ENCODE measurements at places on chromosomes 12 and 14.

DNA sequence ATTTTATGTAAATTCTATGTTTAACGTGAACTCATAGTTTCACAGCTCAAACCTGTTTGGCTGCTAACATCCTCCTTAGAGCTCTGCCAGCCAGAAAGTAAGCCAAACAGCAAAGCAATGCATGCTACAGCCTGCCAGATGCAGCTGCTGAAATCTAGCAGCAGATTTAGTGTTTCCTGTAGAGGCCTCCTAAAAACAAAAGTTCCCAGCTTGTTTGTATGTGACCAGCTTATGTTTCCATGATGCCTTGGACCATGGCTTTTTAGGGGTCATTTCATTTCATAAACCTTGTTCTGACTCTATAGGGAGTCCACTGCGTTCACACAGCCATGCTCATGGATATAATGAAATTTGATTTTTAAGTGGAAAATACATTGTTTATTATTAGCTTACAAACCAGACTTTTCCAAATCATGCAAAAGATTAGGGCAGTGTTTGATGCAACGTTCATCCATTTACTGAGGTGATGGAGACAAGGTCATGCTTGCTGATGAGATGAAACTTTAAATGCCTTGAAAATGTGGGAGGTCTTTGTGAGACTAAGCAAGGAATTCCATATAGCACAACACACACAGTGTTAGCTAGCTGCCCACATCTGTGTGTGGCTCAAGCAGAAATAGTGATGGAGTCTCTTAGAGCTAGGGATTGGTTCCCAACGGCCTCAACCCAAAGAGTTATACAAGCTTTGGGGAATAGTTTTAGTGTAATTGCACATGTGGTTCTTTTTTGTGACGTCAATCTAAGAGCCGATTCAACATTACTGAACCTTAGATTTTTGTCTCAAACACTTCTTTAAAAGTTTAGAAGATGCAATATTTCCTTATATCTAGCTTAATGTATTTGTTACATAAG, 157.5 kb upstream of the LRIG3 start:
- DNase-seq = no peak

DNA sequence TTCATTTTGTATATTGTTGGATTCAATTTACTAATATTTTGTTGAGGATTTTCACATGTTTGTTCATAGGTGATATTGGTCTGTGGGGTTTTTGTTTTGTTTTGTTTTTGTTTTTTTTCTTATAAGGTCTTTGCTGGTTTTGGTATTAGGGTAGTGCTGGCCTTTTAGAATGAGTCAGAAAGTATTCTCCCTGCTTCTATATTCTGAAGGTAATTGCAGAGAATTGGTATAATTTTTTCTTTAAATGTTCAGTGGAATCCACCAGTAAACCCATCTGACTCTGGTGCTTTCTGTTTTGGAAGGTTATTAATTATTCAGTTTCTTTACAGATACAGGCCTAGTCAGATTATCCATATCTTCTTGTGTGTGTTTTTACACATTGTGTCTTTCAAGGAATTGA, 8.9 kb downstream of the TOGARAM1 start:
- DNase-seq = no peak

- no peak for DNase-seq
These were observed 141.1 kb downstream of the PAWR start for GRCh38 chr12:79549531-79550271.

DNA sequence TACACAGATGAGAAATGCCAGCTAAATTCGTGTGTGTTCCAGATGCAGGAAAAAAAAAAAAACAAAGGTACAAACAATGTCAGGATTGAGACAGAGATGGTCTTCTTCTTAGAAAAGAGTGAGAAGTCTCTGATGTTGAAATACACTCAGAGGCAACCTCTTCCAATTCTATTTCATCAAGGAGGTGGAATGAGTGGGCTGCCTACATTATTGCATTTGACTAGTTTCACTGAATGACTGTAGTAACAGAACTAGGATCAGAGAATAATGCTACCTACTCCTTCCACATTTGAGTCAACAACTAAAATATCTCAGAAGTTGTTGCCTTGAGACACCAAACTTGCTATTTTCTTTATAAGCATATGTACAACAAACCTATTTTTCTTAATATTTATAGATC, 1332.2 kb upstream of the FLRT2 start:
- DNase-seq = no peak

DNA sequence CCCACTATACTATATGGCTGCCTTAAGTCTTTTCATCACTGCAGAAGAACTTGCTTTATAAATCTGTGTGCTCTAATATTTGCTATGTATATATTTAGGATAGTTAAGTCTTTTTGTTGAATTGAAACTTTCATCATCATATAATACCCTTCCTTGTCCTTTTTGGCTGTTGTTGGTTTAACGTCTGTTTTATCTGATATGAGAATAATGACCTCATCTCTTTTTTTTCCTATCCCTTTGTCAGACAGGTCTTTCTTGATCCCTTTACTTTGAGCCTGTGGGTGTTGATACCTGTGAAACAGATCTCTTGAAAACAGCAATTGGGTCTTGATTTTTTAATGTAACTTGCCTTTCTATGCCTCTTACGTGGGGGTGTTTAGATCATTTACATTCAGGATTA, 316.3 kb downstream of the TMTC2 start:
- DNase-seq = no peak

DNA sequence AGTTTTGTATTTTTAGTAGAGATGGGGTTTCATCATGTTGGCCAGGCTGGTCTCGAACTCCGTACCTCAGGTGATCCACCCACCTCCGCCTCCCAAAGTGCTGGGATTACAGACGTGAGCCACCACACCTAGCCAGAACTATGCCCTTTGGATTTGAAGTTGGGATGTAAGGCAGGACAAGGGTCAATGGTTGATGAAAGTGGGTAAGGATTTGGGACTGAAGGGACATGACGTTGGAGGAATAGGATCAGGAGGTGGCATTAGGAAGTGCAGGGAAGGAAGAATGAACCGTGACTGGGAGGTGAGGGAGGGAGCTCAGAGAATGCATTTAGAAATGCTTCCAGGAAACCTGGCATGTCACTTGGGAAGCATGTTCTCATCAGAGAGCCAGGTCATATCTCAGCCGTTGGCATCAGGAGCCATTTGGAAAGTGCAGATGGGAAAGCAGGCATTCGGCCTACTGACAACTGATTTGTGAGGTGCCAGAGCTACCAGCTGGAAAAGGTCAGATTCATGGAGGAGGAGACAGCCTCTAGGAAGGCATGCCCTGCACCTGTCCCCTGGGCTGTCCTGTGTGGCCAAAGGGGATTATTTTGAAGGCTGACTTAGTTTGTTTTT, 2.2 kb downstream of the CRADD start:
- DNase-seq = no peak

DNA sequence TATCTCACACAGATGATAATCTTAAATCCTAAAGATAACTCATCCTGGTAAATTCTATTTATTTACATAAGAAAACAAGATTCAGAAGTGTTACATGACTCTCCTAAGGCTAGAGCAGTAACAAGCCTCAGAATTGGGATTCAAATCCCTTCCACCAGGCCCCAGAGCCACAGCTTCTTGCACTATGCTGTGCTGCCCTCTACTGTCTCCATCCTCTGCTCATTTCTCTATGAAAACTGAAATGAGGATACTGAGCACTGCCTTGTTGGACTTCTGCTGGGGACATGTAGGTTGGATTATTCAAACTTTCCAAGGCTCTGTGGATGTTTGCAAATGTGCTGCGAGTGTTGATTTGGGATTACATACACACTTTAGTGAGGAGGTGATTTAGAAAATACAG, 23.5 kb upstream of the C12orf50 start:
- DNase-seq = no peak

- DNase-seq = no peak
These were observed 6.8 kb upstream of the DYNC1H1 start for GRCh38 chr14:101957406-101958234.

GRCh38 chr14:92414690-92415445, 91.9 kb downstream of the SLC24A4 start:
- no peak for DNase-seq

DNA sequence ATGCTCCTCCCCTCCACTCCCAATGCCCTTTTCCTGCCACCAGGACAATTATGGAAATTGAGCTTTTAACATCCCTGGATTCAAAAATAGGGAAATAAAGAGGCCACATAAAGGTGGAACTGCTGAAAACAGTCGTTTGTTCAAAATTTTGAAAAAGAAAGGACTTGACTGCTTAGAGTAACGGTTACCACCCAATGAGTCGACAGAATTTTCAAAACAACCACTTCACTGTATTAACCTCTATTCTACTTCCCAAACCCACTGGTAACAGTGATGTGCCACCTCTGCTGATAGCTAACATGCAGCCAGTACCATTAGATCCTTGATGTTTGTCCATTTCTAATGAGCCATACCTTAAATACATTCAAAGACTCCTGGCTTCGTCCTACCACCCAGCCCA, 4.9 kb downstream of the ST8SIA1 start:
- no peak for DNase-seq

- no peak for DNase-seq
These were observed 48.8 kb downstream of the SLC38A1 start for GRCh38 chr12:46219877-46220655.

DNA sequence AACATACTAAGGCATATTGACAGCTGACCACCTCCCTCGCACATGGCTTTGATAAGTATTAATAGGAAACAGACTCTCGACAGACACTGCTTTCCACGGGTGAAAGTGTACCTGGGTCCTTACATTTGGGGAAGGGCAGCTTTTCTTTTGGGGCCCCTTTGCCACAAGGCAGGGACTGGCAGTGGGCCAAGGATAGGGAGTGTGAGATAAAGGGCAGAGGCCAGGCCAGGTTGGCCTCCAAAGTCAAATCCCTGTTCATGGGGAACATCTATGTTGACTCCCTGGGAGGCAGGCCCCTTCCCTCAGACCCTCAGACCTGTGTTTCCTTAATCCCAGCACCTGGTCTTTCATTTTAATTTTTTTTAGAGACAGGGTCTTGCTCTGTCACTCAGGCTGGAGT, 19.4 kb upstream of the FBXO21 start:
- no peak for DNase-seq

- DNase-seq = no peak
These were observed 84.1 kb upstream of the BCL11B start for GRCh38 chr14:99356031-99356608.
